ENCODE measurements at places on chromosomes 5 and 9.

GRCh38 chr9:133528001-133528875, 3.5 kb upstream of the MYMK start:
- no peak for DNase-seq

GRCh38 chr5:59449905-59450644, 443.5 kb downstream of the PDE4D start:
- DNase-seq, result no peak

DNA sequence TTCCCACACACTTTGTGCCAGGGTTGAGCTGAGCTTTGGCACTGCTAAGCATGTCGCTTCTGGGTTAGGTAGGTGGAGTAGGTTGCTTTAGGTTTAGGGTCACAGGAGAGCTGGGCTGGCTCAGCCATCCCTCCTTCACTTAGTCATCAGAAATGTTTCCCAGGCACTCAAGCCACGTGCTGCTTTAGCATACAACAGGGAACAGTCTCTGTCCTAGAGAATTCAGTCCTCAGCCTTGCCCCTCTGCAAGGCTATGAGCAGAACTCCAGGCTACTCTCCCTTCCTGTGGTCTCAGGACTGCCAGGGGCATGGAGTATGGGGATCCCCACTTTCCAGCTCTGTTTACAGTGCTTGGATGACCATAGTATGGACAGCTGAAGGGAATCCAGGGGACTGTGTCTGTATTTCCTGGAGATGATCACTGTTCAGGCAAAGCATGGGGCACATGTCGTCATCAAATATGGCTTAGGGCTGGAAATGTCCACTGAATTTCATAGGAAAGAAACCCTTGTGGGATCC, 7.5 kb upstream of the ANKRD33B start:
- DNase-seq, result no peak

DNA sequence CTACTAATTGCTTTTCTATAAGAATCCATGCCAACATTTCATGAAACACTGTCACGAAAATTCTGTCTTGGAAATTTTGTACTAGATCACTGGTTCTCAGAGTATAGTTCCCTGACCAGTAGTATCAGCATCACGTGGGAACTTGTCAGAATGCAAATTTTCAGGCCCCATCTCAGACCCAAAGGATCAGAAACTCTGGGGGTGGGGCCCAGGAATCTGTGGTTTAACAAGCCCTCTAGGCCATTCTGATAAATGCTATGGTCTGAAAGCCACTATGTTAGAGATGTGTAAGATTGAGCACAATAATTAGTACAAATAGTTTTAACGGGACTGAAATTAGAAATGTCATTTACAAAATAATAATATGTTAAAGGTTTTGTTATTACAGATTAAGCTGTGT, 615.7 kb upstream of the ARRDC3 start:
- no peak for DNase-seq

DNA sequence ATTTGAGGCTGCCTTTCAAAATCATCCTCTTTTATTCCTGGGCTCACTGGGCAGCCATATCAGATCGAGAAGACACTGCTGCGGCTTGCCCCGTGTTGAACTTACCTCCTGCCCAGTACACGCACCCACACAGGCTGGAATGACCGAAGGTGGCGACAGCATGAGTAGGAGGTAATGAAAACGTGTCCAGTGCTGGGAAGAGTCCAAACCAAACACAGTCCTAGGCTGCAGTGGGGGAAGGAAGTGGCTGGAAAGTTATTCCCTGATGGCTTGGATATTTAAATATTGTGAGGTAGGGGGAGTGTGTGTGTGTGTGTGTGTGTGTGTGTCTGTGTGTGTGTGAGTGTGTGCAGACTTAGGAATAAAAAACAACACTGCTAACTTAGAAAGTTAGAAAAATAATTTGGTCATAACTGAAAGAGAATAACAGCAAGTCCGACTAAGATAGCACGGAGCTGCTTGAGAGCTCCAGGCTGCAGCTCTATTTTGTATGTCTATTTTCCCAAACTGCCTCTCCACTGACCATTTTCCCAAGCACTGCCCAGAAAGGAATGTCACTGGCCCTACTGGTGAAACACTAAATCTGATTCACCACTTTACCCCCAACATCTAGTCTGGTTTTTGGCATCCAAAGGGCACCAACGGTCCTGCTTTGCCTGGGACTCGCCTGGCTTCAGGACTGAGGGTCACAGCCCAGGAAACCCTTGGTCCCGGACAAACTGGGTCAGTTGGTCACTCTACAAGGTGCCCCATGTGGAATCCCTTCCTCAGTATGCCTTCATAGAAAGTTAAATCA, 41.2 kb downstream of the ANKH start:
- DNase-seq, result no peak

GRCh38 chr5:146185161-146185560, 2.7 kb upstream of the LARS1 start:
- no peak for DNase-seq

DNA sequence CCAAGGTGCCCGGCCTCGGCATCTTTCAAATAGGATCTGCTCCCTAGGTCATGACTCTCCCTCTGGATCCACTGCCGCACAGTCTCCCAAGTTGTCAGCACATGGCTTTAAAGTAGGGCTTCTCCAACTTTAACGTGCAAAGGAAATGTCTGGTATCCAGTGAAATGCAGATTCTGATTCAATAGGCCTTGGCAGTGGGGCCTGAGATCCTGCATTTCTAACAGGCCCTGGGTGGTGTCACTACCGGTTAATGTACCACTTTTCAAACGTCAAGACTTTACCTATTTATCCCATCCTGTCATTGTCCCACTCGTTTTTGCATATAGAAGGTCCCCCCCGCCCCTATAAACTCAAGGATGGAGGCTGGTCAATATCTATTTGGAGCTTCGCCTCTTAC, 137.6 kb upstream of the ZNF618 start:
- DNase-seq, result no peak

- no peak for DNase-seq
Observed at GRCh38 chr9:71937070-71937625, 25.7 kb downstream of the C9orf85 start.

DNA sequence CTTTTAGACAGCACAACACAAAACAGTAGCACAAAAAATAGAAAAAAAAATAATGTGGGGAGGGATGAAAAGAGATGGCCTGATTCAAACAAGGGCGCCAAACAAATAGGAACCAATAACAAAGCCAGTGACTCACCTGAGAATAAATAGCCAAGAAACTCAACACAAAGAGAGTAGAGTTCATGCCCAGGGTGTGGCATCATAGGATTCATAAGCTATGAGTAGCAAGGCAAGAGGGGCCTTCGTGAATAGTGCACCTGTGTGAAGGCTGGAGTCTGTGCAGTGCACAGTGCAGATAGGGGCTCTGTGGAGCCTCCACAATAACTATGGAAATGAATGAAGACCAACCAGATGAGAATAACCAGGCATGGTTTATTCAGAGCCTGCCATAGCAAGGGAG, 541.7 kb downstream of the SPOCK1 start:
- DNase-seq, result no peak

GRCh38 chr5:136457390-136458013, 92.2 kb upstream of the TRPC7 start:
- no peak for DNase-seq

DNA sequence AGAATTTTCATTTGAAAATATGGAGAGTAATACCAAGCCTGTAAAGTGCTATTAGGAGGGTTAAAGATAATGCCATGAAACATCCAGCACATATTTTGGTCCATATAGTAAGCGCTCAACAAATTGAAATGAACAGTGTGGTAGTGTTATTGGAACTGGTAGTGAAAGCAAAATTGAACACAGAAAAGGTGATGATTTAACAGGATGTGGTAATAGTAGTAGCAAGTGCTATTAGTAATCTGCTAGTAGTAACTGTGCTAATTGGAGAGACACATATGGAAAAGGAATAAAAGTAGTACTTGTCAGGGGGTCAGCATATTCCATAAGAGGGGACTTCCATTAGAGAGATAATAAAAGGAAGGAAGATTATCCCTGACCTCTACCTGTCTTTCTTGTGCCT, 187.3 kb downstream of the HTR1A start:
- no peak for DNase-seq

- no peak for DNase-seq
Observed at GRCh38 chr5:133709209-133709725, 96.9 kb upstream of the FSTL4 start.

- DNase-seq, result no peak
Observed at GRCh38 chr5:135310328-135310989, 88.6 kb downstream of the MACROH2A1 start.

- no peak for DNase-seq
Observed at GRCh38 chr5:103915081-103915480, 352.5 kb upstream of the NUDT12 start.

DNA sequence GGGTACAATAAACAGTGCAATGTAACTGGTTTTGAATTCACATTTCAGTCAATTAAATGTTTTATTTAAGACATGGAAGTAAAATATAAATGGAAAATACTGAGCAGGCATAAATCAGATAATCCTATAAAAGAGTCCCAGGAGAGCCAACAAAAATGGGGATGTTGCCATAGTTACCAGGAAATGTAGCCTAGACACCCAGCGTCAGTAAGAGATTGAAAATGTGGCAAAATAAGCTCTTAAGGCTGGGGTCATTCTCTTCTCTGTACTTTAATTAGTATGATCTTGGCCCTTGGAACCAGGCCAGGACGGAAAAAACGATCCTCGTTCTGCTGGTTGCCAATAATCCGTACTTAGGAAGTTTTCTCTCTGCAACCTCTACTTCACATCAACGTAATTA, 18.9 kb upstream of the RASEF start:
- DNase-seq, result no peak

DNA sequence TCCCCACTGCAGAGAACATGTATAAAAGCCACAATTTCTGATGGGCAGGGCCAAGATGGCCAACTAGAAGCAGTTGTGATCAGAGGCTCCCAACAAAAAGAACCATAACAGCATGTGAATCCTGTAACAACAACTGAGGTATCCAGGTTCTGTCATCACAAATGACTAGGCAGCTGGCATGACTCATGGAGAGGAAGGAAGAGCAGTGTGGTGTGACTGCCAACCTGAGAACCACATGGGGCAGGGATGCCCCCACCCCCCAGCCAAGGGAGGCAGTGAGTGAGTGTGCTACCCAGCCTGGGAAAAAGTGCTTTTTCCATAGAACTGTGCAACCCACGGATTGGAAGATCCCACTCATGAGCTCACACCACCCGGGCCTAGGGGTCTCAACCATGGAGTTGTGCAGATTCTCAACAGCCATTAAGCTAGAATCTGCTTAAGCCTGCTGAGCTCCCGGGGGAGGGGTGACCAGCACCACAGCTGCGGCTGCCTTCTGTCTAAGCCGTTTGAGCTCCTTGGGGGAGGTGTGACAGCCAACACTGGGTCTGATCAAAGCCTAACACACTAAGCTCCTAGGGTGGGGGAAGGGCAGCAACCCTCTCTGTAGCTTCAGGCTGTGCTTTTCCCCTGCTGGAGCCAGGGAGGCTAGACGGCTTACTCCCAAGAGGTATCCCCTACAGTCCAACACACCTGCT, 80.1 kb upstream of the DMAC1 start:
- no peak for DNase-seq

DNA sequence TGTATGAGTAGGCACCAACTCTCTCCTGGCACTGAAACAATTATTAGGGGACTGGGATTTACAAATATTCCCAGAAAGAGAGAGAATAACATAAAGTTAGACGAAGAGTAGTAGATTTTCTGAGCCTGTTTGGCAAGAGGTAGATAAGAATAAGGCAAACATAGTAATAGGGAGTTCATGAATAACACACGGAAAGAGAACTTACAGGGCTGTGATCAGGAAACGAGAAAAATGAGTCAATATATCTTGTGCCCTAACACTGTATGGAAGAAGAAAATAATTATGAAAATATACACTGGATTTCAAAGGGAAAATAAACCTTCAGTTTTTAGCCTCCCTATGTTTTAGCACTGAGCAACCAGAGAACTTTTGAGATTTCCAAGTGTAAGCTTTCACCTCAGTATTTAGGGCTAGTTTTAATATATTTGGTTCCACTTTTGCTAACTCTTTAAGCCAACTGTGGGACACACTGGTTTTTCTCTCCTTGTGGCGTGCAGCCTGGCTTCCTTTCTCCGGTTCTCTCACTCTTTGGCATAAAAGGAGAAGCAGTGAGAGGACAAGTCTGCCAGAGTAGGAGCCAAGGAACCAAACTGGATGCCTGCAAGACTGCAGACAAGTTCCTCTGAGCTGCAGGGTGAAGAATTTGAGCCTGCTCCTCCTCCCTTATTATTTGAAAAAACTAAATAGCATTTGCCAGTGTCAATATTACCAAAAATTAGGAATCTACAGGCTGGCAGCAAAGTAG, 6.6 kb upstream of the KCNN2 start:
- DNase-seq, result no peak

DNA sequence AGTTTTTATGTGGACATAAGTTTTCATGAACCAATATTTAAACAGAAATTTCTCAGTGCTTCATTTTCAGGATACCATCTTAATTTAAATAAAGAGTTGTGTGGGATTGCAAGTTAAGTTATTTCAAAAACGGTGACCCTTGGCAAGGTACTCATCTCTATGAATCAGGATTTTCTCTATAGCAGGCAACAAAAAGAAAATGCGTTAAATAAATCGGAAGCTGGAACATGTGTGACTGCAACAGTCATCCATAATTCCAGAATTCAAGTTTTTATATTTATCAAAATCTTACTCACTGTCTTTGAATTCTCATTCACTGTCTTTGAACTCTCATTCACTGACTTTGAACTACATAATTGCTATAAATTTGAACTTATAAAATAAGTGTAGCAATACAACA, 5.8 kb upstream of the RECK start:
- no peak for DNase-seq

DNA sequence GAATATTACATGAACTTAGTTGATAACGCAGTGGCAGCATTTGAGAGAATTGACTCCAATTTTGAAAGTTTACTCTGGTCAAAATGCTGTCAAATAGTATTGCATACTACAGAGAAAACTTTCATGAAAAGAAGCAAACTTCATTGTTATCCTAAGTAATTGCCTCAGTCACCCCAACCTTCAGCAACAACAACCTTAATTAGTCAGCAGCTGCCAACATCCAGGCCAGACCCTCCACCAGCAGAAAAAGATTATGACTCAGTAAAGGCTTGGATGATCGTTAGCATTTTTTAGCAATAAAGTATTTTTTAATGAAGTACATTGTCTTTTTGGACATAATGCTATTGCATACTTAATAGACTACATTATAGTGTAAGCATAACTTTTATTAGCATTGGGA, 40.8 kb upstream of the SPDL1 start:
- DNase-seq, result no peak
